ENCODE measurements at places on chromosomes 5 and 9. TPM values are rescaled to one million over a fixed set of nuclear protein-coding genes. Genes with fewer than 3 reads are reported as not detected.

- no peak for DNase-seq
These were observed 240.3 kb upstream of the TRPC7 start for GRCh38 chr5:136605638-136606037.

DNA sequence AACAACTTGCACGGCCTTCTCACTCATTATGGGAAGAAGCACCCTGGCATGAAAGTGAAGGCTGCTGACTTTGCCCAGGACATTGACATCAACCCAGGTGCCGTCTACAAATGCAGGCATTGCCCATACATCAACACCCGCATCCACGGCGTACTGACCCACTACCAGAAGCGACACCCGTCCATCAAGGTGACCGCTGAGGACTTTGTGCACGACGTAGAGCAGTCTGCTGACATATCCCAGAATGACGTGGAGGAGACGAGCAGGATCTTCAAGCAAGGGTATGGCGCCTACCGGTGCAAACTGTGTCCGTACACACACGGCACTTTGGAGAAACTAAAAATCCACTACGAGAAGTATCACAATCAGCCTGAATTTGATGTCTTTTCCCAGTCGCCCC is 65.4 kb downstream of the ZNF462 start:
- DNase-seq = no peak

- no peak for DNase-seq
These were observed 26.2 kb upstream of the LAMC3 start for GRCh38 chr9:130982636-130983358.

Gene UBAP2
- 12.8 TPM for polyA plus RNA-seq

DNA sequence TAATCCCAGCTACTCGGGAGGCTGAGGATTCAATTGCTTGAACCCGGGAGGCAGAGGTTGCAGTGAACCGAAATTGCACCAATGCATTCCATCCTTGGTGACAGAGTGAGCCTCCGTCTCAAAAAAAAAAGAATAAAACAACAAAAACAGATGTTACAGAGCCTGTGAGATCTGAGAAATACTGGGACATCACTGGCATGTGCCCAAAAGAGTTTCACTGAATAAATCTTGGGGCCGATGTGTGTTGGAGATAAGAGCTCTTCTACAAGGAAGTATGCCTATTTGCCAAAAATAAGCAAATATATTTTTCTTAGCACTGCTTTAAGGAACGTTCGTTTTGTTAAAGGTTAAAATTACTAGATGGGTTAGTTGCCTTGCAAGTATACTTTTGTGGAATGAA is 55.1 kb downstream of the KIAA1958 start:
- no peak for DNase-seq

Gene CDO1
- polyA plus RNA-seq = 3.1 TPM

- no peak for DNase-seq
These were observed 767 bp upstream of the ZDHHC11 start for GRCh38 chr5:851553-851952.

Gene MXD3
- polyA plus RNA-seq = 23.1 TPM

DNA sequence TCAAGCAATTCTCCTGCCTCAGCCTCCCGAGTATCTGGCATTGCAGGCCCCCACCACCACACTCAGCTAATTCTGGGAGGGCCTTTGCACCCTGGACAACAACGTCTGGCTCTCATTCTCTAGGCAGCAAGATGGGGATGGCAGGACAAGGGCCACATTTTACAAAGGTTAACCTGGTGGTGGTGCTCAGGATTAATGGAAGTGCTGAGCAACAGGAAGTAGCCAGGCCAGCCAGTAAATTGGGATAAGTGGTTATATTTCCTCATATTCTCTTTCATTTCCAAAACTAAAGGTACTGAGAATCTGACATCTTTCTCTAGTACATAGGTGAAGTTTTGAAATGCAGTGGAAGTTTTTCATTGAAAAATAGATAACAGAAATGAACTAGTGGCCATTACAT is 24.7 kb upstream of the ASPN start:
- no peak for DNase-seq

Gene OR1J2
- not detected for polyA plus RNA-seq

DNA sequence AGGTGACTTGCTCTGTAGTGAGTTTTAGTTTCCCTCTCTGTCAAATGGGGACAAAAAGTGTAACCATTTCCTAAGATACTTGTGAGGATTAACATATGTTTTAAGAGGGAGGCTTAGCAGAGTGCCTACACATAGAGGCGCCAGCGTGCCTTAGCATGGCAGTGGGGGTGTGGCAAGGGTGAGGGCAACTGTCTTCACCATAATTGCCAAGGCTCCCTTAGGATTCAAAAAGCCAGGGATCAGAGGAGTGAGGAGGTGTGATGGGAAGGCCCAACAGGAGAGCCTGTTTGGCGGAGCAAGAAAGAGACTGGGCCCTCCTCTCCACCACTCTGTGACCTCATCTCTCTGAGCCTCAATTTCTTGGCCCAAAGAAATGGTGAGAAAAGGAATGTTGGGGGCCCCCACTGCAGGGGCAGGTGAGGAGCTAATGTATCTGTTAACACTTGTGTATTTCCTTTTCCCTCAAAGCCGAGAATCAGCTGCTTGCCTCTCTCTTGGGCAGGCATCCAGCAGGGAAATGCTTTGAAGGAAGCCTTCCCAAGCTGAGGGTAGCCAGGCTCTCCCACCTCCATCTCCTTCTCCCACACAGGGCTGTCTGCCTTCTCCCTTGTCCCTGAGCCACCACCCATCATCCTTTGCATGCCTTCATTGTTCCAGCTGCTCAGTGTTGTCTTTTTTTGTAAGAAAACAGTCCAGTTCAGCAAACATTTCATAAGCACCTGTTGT is 76.0 kb downstream of the DAB2IP start:
- no peak for DNase-seq

Gene RNF183
- polyA plus RNA-seq = not detected

Gene ANKRD18B
- polyA plus RNA-seq = 2.7 TPM

Gene PCDHA3
- not detected for polyA plus RNA-seq
